ENCODE measurements at places on chromosomes 3 and 15.

- no peak for DNase-seq
These were observed 27.2 kb downstream of the INTS14 start for GRCh38 chr15:65583701-65584100.

DNA sequence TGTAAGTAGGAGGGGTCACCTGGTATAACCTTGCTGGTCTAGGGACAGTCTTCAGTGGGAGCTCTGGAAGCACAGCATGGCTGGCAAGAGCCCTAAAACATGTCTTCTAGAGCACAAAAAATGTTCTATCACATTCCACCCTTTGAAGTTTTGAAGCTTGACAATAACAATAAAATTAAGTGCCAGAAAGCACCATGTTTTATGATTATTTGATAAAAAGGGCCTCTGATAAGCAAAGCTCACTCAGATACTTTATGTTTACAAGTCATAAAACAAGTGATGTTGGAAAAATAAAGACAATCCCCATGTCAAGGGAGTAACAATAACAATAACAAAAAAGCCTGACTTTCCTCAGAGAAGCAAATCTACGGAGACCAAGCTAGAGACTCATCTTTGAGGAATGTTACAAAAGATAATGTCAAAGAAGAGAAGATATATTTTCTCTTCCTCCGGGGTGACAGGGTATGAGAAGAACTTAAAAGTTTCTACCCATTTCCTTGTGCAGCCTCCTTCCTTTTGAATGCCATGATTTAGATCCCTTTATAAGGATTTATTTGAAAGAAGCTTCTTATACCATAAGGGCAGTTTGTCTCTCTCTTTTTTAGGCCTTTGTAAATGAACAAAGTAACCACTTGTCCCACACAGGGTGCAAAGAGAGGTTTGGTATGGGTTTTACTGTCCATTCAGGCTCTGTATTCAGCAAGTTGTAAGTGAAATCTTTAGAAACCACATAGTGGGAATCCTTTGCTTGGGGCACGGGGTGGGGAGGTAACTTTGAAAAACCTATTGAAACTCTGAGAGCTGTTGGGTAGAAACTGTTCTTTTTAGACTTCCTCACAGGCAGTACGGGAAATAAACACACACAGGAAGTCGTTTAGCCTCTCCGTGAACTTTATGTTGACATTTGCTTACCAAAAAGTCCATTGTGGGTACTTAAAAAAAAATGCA, 109.6 kb upstream of the RBMS3 start:
- no peak for DNase-seq

- no peak for DNase-seq
These were observed 21.3 kb downstream of the ADGRG7 start for GRCh38 chr3:100630664-100631063.

DNA sequence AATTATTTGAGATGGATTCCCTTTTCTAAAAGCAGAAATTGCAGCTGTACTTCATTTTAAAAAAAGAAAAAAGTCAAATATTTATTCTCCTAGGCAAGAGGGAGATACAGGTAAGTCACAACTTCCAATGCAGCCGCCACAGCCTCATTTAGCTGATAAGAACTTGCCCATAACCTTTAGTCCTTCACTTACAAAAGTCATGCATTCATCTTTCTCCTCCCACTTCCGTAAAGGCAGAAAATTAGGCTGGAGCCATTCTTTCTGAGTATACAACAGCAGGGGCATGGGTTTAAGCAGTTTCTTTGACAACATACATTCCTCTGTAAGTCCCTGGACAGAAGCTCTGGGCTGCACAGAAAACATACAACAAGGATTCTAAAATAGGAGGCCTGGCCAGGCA, 4.3 kb downstream of the SUCLG2 start:
- DNase-seq, result no peak

GRCh38 chr3:49162751-49163419, 3.2 kb downstream of the CCDC71 start:
- no peak for DNase-seq

GRCh38 chr3:140296796-140297352, 361.9 kb downstream of the CLSTN2 start:
- no peak for DNase-seq

- DNase-seq, result no peak
These were observed 50.1 kb downstream of the CALML4 start for GRCh38 chr15:68154923-68155559.

- no peak for DNase-seq
These were observed 22.7 kb downstream of the ERICH6 start for GRCh38 chr3:150681057-150681456.

DNA sequence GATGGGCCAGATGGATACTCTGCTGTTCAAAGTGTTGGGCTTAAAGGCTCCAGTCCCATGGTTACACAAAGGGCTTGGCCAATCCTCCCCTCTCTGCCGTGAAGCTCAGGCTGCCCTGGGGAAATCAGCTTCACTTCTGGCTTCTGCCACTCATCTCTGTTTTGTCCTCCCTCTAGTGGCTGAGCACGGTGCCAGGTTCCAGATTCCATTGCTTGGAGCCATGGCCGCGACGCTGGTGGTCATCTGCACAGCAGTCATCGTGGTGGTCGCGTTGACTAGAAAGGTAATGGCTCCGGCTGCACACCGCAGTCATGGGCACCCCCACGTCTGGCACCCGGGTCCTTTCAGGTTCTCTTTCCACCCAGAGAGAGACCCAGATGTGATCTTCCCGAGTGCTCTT, 5.6 kb downstream of the TIGIT start:
- no peak for DNase-seq

DNA sequence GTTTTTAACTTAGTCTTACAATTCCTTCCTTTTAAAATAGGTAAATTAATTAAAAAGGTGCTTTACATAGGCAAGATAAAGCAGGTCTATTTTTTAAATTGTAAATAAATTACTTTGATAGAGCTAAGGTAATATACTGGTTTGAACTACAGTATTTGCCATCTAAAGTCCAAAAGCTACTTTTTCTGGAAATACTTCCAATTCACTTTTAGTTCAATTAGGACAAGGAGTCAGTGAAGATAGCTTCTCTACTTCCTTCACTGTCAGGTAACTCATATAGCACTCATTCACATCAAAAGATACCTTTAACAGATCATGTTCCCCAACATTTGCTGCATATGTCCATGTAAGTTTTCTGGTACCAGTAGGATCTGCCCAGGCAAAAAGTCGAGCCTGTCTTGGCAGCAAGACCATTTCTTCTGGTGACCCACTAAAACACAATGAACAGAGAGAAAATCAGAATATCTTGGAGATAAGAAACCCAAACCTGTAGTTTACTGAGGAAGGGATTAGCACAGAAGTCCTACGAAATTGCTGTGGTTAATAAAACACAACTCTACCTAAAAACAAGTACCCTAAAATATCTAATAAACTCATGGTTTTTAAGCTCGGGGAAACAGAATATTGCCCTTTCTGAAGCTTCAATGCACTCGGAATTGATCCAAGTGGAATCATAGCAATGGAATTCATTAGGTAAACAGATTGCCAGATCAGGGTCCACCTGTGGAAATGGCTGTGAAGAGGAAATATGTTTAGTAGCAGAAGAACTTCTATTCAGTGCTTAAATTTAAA, 153.1 kb downstream of the VPS13C start:
- DNase-seq, result no peak

DNA sequence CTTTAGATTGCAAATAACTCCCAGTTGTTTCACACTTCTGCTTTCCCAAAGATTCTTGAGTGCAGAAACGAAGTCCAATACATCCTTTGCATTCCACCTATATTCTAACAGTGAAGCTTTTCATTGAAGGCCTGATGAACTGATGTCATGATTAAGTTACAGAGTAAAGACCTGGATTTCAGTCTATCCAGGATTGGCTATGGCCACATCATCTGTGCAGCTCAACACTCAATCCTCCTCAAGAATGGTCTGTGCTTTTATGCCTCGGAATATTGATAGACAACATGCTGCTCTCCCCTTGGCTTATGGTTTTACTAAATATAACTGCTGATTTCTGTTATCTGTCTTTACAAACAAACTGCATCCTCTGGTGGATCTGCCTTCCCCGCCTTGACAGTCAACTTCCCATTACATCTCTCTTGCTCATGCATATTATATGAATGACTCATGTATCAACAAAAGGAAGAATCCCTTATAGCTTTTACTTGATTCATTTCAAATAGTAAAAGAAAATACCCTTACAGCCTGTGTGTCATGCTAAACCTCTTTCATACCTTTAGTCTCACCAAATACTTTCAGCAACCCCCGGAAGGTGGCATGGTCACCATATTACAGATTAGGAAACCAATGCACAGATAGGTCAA, 59.5 kb downstream of the SCN11A start:
- no peak for DNase-seq

GRCh38 chr3:167450195-167450594, 23.6 kb downstream of the SERPINI2 start:
- no peak for DNase-seq

- no peak for DNase-seq
These were observed 9.1 kb downstream of the CIDEC start for GRCh38 chr3:9870978-9871377.

DNA sequence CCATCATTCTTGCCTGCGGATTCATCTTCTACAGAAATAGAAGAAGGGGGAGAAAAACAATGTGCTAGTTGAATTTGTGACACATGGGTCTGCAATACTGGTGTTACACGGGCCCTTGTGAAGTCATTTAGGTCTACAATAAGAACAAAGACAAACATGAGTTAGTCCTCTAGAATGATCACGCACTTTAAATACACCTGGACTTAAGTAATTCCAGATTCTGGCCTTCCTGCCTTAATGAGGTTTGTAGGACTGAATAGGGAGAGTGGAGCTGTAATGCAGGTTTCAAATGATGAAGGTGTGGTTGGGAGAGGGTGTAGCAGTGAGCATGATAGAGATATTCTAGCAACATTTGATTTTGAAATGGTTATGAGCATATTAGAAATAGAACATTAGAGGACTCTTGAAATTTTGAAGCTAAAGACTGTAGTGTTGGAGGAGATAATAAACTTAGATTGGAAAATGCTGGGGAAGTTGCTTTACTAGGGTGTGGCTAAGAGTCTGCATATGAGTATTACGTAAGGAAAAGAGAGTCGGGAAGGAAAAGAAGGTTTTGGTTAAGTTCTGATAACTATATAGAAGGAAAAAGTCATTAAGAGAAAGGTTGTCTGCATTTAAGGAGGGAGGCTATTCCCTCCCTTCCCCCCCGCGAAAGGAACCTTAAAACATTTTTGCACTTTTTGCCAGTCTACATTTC, 606 bp downstream of the EIF2A start:
- DNase-seq, result no peak

- no peak for DNase-seq
These were observed 75.1 kb upstream of the FBN1 start for GRCh38 chr15:48720646-48721045.

DNA sequence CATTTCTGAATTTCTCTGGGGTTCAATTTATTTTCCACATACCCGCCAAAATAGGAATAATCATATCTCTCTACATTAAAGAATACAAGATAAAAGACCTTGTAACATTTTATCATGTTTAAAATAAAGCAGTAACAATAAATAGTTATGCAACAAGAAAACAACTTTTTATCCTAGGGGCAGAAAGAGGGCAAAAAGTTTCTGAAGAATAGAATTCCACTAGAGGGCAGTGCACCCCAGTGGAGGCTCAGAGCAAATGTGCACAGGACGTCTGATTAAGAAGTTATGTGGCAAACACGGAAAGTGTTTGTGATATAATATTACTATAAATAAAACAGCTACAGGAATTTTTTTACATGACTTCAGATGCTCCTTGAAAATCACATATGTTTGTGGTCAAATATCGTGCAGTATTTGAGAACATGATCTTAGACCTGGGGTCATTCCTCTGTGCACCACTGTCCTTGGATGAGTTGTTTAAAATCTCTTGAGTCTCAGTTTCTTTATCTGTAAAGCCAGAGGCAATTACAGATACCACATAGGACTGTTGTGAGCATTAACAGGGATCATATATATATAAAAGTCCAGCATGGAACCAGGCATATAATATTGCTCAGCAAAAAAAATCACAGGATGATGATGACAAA, 13.2 kb upstream of the PIK3R4 start:
- DNase-seq, result no peak

DNA sequence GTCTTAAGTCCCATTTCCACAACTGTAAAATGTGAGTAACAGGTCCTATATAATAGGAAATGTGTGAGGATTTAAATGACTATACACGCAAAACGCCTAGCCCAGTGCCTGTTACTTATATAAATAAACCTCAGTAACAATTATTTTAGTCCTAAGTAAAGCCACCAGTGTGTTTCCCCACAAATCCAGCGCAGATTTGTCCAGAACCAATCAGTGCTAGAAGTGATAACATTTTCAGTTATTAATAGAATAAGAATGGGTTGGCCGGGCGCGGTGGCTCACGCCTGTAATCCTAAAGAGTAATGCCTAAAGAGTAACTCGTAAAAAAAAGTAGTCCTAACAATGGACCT, 561 bp downstream of the RPAP1 start:
- DNase-seq, result no peak

DNA sequence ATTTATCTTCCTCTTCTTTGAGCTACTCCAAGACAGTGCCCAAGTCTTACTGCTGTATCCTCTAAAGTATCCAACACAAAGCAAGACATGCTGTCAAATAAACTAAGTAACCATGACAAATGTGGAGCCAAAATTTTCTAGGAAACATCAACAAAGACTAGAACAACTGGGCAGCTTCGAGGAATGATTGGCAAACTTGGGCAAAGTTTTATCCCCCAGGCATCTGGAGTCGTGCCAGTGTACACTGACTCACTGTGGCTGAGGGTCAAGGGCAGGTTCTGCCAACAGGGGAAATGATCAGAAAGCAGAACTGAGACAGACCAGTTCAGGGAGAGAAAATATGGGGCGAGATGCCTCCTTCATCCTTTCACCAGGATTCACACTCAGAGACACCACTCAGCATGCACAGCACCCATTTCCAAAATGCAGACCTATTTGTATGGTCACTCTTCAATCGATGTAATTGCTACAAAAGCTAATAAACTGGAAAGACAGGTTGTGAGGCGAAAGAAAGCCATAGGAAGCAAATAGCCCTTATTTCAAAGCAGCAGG, 65.8 kb downstream of the MB21D2 start:
- no peak for DNase-seq

DNA sequence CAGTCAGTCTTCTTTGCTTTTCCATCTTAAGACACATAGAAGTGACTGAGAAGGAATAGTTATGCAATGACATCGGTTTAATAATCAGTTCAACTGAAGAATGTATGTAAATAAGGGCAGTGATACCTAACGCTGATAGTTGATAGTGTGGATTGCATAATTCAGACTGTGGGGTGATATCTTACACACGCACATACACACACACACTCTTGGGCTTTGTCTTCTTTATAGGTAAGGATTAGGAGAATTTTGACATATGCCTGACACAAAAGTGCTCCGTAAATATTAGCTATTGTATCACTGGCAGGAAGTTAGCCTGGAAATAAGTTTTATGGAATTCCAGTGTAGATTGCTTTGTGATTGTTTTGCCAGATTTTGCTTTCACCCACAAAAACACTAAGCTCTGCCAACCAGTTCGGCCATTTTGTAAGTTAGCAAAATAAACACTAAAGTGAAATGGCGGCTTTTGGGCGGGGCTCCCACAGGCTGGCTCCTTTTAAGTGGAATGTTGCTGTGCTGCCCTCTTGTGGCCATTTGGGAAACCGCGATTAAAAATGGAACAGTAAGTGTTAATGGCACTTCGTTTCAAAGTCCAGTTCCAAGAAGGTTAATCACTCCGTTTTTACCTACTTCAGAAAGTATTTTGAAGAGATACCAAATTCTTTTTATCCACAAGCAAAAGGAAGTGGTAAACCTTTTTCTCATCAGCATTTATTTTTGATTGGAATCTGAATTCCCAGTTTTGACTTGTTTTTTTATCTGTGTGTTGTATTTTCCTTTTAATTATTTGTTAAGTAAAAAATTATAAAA, 17.7 kb downstream of the CHD2 start:
- peak; percentile 46 for DNase-seq
